ENCODE measurements at places on chromosomes 16 and 17.

DNA sequence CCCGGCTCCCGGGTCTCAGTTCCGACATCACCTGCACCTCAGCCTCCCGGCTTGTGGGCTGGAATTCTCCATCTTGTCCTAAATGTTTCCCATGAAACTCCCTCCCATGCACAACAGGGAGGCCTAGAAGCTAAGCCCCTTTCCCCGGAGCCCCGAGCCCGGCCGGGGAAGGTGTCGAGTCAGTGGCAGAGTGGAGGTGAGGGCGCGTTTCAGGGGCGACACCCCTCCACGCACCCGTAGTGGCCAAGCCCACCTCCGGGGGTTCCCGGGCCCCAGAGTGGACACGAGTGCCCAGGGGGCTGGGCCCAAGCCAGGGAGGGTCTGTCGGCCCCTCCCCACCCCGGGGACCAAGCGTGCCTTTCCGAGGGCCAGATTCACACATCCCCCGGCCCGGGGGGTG, 25.0 kb upstream of the C1QTNF8 start:
- no peak for DNase-seq

GRCh38 chr17:12342609-12343435, 322.1 kb downstream of the MAP2K4 start:
- DNase-seq: peak; percentile 36

DNA sequence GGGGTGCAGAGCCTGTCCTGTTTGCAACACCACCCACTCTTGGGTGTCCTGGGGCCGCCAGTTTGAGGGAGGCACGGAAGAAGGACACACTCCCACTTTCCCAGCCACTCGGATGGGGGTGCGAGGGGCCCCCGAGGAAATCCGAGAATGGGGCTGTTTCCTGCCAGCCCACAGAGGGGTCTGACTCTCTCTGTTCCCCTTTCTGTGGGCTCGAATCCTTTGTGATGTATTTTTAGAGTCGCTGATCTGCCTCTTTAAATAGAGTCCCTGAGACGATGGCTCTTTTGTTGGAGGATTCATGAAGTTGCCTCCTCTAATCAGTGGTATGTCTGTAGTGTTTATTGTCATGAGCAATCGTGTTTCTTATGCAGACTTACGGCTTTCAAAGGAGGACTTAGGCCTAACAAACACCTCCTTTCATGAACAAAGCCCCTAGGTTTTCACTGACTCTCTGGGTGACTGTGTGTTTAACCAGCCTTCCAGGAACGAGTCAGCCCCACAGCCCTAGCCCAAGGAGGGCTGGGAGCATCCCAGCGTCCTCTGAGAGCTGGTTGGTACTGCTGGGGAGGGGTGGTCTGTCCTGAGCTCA, 29.1 kb downstream of the CIBAR2 start:
- DNase-seq: no peak

- DNase-seq: no peak
Observed at GRCh38 chr17:69916761-69917160, 158.3 kb upstream of the KCNJ16 start.

DNA sequence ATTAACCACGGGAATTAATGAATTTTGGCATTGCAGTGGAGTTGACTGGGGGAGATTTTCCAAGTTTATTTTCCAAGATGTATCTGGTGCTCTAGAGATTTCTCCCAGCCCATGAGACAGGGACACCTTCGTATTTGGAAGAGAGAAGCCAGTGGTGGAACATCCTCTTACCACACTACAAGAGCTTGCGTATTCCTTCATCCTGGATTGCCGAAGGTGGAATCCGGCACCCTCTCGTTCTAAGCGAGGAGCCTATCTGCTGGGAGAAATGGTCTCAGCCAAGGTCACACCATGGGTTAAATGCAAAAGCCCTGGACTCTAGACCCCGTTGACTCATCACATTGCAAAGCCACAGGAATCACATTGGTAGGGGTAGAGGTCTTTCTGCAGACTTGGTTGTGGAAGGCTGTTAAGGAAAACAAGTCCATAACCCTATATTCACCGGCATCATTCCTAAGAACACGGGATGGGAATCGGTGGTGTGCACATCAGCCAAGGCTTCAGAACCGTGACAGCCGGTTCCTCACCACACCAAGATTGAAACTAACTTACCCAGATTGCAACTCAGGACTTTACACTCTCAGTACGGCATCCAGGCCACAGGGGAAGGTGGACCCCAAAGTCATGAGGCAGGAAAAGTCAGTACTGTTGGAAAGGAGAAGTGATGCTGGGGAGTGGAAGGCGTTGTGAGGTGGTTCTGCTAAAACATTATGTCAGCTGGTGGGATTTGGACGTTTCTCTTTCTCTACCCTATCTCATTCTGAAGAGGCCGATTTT, 259.8 kb downstream of the CPPED1 start:
- DNase-seq: no peak

GRCh38 chr17:75856062-75856756, 1.1 kb upstream of the WBP2 start:
- DNase-seq: no peak

DNA sequence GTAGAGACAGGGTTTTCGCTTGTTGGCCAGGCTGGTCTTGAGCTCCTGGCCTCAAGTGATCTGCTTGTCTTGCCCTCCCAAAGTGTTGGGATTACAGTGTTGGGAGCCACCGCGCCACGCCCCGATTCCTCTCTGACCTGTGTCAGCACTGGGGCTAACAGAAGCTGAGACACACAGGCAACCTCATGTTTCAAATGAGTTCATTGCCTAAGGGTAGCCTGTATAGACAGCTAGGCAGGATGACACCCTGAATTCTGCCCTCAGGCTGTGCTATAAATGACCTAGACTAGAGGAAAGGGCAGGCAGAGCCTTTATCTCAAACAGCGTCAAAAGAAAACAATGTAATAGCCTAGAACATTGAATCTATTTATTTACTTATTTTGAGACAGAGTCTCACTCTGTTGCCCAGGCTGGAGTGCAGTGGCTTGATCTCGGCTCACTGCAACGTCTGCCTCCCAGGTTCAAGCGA, 2.3 kb upstream of the CDK3 start:
- DNase-seq: no peak

DNA sequence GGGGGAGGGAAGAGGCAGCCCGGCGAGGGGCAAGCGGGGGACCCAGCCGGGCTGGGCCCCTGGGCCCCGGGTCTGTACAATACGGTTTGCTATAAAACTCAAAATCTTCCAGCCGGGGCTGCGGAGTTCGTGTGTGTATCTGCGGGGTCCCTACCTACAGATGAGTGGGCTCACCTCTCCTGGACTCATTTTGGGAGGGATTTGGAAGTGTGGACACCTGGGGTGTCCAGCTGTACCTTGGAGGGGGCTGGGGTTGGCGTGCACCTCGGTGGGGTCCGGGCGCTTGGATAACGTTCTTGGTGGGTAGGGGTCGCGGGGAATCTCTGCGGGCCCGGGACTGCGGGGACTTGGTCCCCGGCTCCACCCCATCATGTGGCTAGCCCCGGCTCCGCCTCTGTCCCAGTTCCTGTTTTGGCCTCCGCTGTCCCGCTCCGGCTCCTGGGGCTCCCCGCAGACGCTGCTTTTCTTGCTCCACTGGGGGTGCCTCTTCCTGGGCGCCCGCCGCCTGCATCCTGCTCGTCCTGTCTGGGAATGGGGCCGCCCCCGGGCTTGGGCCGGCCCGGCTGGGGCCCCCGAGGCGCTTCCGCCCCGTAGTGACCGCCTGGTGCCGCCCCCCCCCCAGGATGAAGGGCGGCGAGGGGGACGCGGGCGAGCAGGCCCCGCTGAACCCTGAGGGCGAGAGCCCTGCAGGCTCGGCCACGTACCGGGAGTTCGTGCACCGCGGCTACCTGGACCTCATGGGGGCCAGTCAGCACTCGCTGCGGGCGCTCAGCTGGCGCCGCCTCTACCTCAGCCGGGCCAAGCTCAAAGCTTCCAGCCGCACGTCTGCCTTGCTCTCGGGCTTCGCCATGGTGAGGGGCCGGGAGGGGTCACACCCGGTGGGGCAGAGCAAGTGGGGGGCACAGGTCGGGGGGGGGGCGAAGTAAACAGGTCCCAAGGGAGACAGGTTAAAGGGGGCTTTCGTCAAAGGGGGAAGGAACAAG, at the start of gene ORAI3:
ORAI3 (plus strand) TSS at position 402 of the 983 bp plus-strand sequence; CDS start at position 624, 222 bp downstream.
- peak; percentile 53 for DNase-seq

DNA sequence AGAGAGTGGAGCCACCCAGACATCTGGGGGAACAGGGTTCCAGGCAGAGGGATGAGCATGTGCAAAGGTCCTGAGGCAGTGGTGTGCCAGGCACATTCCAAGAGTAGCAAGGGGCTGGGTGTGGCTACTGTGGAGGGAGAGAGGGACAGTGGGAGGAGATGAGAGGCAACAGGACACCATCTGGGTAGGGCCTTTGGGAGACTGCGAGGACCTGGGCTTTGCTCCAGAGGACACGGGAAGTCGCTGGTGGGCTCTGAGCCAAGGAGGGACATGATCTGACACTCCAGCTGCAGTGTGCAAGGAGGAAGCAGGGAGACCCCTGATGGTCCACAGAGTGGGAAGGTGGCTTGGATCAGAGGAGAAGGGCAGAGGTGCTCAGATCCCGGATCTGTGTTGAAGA, 56.7 kb upstream of the MED9 start:
- no peak for DNase-seq

DNA sequence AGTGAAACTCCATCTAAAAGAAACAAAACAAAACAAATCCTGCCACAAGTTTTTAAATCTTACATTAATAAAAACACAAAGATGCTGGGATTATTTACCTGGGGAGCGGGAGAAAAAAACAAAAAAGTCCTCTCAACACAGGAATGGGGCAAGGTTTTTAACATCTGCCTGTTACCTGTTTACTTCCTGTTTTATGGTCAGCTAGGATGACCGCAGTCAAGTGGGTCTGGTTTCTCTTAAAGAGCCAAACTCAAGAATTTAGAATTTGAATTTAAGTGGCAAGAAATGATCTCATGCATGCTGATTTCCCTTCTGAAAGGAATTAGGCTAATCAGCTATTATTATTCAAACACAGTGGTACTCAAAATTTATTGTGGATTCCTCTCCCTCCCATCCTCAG, 39.7 kb upstream of the TBC1D3K start:
- DNase-seq: no peak

DNA sequence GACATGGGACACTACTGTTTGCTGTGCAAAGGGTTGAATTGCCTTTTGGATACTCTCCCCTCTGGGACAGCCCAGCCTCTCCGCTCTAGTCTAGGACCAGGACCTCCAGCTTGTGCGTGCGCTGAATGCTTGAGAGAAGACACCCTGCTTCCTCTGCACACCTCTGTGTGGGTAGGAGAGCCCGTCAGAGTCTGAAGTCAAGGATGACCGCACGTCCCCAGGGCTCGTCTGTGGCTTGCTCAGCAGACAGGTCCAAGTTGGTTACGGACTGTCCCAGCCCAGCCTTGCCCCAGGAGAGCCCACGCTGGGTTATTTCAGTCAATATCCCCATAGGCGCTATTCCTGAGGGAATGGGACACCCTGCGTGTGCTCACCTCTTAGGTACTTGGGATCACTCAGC, 3.7 kb downstream of the C16orf89 start:
- no peak for DNase-seq

GRCh38 chr16:87457061-87457611, 35.7 kb downstream of the ZCCHC14 start:
- peak; percentile 79 for DNase-seq

- no peak for DNase-seq
Observed at GRCh38 chr16:23742766-23743165, 12.1 kb upstream of the CHP2 start.

DNA sequence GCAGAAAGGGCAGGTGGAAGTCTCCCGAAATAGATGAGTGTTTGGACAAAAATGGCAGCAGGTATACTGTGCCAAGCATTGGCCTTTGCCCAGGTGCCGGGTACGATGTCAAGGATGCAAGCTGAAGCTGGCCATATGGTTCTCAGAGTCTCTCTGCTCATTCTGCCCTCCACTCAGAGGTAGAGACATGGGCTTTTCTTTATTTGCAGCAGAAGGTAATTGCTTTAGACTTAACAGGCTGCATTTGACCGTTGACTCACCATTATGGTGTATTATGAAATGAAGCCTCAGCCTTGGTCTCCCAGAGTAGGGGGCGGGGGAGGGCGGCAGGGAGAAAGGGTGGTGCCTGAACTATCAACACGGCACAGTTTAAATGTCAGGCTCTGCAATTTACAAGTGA, 969.1 kb upstream of the EEF2KMT start:
- no peak for DNase-seq

- peak; percentile 88 for DNase-seq
Observed at GRCh38 chr16:20899071-20899470, 1.1 kb downstream of the DCUN1D3 start.

DNA sequence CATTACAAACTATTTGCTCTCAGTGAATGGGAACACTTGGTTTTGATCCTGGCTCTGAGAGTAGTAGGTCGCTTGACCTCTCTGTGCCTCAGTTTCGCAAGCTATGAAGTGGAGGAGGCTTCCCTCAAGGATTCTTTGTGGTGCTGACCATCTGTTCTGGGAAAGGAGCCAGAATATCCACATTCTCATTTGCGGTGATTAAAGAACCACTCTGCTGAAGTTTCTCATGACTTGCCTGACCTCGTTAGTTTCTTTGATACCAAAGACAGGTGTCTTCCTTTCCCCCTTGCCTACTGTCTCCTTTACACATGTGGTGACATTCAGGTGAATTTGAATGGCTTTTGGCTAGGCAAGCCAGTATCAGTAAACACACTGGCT, 116.0 kb downstream of the SNX29 start:
- DNase-seq: peak; percentile 72

DNA sequence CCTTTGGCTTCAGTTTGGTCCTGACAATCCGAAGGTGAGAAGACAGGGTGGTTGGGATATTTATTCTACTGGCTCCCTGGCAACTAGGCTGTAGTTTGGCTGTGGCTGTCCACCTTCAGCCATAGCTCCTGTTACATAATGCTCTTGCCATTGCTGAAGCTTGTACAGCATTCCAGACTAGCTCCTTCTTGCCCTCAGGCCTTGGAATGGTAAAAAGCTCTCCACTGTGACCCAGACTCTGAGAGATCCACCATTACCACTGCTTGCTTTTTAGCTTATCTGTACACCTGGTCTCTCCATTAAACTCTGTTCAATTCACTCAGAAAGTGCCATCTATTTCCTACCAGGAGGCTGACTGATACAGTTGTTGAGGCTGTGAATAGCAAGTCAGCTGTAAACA, 231.8 kb upstream of the MON1B start:
- no peak for DNase-seq

- DNase-seq: no peak
Observed at GRCh38 chr16:77373726-77374125, 61.1 kb downstream of the ADAMTS18 start.

GRCh38 chr17:44321246-44322120, 3.1 kb downstream of the SLC25A39 start:
- no peak for DNase-seq

DNA sequence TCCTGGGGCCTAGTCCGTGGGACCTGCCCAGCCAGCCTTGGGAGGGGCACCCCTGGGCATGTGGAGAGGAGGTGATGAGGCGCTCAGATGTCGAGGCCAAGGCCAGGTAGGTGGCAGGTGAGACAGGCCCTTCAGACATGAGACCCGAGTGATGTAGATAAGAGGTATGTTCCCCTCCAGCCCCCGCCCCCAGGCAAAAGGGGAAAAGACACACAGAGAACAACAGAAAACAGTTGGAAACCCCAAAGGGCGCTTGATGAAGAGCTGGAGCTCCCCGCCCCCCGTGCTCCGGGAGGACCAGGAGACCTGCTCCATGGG, 95.4 kb upstream of the CBX4 start:
- no peak for DNase-seq

- peak; percentile 44 for DNase-seq
Observed at GRCh38 chr17:309361-309888, 43.2 kb downstream of the RPH3AL start.

GRCh38 chr17:77033892-77034404, 106.8 kb upstream of the SEC14L1 start:
- DNase-seq: no peak
